T-cell (primary cell): ENCODE measurements at places on chromosomes 3 and 15.

- DNase-seq = no peak
Measured at GRCh38 chr3:43219616-43220015, 66.7 kb upstream of the SNRK start.

DNA sequence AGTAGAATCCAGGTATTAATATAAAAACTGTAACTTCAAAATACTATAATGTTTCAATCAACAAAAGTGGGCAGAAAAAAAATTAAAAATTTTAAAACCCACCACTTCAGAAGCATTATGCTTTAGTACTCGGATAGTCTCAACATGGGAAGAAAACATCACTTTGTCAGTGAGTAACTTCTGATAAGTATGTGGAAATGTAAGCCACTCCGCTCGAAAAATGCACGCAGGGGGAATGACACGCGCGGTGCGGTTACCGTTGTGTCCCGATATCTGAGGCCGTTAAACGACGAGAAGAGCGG is 656 bp downstream of the NGLY1 start:
- no peak for DNase-seq

DNA sequence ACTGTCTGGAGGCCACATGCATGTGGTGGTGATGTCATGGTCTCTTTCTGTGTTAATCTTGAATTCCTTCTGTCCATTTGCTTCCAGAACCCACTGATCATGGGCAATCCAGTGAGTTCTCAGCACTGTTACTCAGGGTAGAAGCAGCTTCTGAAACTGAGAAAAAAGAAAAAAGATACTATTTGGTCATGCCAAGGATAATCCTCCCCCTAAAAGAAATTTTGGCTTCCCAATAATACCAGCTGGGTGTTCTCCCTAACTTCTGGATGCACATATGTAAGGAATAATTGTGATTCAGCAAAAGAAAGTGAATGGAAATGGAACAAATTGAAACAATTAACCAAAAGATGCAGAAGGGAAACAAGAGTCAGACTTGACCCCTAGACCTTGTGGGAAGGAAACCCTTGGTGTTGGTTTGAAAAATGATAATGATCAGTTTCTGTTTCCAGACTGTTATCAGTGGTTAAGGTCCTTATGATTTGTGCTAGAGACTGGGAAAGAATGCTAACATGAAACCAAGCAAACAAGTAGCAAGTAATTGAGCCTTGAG is 92.3 kb downstream of the RBMS3 start:
- no peak for DNase-seq

DNA sequence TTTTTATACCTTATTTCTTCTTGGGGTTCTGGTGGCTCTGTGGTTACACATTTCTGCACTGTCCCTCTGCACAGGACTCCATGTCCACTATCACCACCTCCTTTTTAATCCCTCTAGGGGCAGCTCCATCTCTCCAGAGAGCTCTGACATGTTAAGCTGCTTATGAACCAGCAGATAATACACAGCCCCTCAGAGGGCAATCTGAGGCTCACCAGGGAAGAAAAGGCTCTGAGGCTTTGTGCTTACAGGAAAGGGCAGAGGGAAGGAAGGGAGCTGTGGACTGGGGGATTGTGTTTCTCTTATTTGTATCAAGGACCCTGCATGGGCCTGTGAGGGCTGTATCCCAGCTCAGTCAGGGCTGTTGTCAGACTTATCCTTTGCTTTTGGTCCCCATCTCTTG is 164.5 kb downstream of the EPHB1 start:
- no peak for DNase-seq

DNA sequence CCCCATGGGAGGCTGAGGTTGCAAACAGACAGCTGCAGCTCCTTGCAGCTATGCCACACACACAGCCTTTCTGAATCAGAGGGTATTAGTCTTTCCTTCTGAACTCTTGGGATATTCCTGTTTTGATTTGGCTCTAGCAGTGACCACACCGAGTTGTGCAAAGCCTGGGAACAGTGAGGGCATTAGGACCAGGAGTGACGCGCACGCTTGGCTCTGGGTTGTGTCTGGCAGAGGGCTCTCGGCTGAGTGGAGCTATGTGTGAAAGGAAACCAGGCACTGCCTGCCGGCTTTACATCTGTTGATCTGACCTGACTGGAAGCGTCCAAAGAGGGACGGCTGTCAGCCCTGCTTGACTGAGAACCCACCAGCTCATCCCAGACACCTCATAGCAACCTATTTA is at the start of gene GALNT15:
TSS of gene GALNT15 (plus strand) at position 292 of the 400 bp plus-strand sequence. CDS start 472 bp downstream, outside the sequence.
- DNase-seq = no peak

DNA sequence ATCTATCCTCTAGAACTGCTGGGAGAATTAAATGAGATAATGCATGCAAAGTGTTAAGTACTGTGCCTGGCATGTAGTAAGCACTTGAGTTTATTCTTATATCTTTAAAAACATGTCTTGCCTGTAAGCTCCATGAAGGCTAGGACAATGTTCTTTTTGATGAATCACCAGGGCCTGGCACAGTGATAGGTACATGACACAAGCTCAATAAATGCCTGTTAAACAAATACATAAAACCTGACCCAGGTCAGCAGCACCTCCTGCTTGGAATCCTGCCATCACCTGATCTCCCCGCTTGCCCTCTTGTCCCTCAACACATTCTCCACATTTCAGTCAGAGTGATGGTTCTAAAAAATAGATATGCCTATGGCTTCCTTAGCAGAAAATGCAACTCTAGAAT is 186.8 kb downstream of the CHST2 start:
- DNase-seq = no peak

- DNase-seq = no peak
Measured at GRCh38 chr3:11059090-11059798, 66.7 kb downstream of the SLC6A1 start.

DNA sequence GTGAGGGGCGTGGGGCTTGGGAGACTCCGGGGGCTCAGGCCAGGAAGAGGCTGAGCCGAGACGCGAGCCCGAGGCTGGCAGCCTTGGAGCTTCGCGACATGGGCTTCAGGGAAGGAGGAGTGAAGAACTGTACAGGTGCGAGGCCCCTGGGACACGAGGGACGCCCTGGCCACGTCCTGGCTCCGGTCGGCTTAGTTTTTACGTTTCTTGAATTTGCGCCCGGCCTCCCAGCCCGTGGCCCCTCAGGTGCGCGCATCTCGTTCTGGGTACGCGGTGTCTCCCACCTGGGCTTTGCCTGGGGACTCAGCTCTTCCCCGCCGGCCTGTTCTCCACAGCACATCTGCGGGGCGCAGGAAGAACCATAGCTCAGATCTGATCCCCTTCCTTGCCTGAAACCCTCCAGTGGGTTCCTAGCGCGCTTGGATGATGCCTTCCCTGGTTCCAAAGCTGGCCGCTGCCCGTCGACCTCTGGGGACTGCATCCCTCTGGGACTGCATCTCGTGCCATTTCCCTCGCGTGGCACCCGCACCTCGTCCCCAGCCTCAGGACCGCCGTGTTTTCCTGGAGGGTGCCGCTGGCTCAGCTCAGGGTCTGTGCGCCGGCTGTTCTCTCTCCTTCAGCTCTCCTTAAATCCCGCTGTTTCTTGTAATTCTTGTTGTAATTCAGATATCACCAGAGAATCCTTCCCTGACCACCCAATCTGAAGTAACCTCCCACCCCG is 614 bp downstream of the CHCHD6 start:
- DNase-seq = no peak

DNA sequence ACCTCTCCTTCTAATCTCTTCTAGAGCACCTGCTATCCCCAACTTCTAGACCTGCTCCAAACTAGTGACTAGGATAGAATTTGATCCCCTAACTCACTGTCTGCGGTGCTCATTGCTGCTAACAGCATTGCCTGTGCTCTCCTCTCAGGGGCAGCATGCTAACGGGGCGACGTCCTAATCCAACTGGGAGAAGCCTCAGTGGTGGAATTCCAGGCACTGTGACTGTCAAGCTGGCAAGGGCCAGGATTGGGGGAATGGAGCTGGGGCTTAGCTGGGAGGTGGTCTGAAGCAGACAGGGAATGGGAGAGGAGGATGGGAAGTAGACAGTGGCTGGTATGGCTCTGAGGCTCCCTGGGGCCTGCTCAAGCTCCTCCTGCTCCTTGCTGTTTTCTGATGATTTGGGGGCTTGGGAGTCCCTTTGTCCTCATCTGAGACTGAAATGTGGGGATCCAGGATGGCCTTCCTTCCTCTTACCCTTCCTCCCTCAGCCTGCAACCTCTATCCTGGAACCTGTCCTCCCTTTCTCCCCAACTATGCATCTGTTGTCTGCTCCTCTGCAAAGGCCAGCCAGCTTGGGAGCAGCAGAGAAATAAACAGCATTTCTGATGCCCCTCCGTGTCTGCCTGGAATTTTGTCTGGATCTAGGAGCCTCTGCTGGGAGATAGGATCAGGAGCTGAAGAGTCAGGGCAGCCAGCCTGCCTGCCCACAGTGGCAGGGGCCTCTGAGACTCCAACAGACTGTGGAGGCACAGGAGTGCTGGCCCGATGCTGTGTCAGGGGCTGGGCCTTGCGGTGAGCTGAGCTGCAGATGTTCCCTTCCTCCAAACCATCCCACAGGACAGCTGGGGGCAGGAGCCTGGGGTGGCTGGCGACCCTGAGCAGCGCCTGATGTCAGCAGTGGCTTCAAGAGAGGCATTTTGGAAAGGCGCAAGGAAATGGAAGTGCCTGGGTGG is 3.0 kb downstream of the ISLR start:
- DNase-seq = no peak

GRCh38 chr3:139120086-139121056 is 75.7 kb upstream of the PRR23C start:
- DNase-seq = no peak

GRCh38 chr3:116444819-116445310 is 422 bp downstream of the LSAMP start:
- DNase-seq = no peak

DNA sequence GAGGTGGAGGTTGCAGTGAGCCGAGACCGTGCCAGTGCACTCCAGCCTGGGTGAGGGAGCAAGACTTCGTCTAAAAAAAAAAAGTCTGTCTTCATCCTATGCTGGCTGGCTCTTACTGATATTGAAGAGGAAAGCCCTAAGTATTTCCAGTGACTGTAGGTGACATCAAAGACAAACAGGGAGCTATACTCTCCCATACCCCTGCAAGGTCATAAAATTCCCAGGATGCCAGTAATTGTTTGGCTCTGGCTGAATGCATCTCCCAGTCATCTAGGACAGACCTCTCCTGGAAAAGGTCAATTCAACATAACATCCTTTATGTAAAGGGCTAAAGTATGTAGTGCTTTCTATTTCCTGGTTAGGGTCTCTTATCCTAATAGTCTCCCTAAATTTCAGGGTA is 8.0 kb downstream of the ZBBX start:
- no peak for DNase-seq

- DNase-seq = no peak
Measured at GRCh38 chr15:64480891-64481290, 20.5 kb downstream of the ZNF609 start.

DNA sequence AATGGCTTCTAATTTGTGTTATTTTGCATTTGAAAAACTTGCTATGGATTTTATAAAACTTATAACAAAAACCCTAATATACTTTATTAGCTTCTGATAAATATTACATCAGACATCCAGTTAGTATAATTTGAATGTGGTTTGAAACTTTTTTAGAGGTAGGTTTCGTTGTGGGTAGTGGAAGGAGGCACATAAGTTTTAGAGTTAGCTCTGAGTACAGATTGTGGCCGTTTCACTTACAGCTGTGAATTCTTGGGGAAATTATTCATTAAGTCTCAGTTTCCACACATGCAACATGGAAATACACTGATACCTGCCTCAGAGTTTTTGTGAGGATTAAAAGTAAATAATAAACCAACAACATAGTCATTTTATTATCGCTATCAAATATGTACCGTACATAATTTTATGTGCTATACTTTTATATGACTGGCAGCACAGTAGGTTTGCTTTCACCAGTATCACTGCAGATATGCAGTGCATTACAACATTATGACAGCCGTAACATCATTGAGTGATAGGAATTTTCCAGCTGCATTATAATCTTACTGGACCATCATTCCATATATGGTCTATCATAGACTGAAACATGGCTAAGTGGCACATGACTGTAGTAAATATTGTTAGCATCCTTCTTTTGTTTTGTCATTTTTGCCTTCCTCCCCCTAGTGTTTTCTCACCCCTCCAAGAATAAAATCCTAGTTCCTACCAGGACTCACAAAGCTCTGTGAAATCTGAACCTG is 175.6 kb downstream of the AKAP13 start:
- no peak for DNase-seq

DNA sequence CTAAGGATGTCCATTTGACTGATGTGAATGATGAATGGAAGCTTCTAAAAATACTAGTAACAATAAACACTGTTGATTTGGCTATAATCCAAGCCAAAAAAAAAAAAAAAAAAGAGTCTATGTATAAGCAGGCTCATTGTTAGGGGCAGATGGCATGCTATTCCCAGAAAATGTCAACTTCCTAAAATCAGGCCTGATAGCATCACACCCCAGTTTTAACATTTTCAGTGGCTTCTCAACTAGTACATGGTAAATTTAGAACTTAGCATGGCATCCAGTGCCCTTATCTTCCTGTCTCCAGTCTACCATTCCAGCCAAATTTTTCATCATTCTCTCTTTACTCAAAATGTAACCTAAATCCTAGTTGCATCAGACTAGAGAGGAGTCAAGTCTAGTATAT is 288.2 kb upstream of the ZNF385D start:
- no peak for DNase-seq

- DNase-seq = no peak
Measured at GRCh38 chr3:64506255-64506654, 181.5 kb downstream of the ADAMTS9 start.

GRCh38 chr15:69660658-69661405 is 208.2 kb downstream of the RPLP1 start:
- DNase-seq = no peak

GRCh38 chr3:193933451-193933850 is 202.5 kb upstream of the HES1 start:
- no peak for DNase-seq

GRCh38 chr3:14719006-14719405 is 44.1 kb downstream of the C3orf20 start:
- DNase-seq = no peak

DNA sequence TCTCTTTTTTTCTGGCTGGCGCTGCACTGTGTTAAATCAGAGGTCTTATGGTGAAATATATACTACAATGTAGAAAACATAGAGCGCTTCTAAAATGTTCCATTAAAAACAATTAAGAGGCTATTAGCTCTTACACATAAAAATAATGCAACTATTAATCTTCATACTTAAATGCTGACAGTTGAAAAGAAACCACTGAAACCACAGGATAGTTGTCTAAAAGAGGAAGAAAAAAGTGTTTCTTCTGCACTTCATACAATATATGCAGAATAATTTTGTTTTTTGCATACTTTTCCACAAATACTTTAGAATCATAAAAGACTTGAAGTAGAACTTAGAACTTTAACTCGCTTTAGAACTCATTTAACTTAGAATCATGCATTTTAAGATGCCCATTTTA is 170.5 kb downstream of the PYDC2 start:
- no peak for DNase-seq

DNA sequence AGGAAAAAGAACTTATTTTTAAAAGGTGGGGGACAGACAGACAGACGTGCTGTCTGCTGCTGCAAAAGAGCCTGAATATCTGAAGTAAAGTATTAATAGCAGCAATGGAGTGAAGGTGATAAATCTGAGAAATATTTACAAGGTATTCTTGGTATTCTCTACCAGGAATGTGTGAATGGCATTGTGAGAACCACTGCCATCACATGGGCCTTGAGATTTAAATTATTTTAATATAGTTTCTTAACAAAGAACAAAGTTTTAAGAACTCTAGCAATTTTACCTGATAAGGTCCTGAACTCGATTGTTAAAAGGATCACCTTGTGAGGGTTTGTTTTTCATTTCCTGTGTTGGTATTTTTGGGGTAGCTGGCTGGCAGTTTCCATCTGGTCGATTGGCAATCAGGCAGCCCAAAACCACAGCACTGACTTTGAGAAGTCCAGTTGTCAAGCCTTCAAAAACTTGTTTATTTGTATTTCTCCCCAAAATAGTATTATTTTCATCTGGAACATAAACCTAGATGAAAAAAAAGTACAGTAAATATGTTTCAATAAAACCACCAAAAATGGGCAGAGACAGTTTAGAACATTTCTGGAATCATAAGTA is 97.3 kb downstream of the ISL2 start:
- no peak for DNase-seq
